Foreskin keratinocyte (primary cell): ENCODE measurements at places on chromosomes 2 and 18.

DNA sequence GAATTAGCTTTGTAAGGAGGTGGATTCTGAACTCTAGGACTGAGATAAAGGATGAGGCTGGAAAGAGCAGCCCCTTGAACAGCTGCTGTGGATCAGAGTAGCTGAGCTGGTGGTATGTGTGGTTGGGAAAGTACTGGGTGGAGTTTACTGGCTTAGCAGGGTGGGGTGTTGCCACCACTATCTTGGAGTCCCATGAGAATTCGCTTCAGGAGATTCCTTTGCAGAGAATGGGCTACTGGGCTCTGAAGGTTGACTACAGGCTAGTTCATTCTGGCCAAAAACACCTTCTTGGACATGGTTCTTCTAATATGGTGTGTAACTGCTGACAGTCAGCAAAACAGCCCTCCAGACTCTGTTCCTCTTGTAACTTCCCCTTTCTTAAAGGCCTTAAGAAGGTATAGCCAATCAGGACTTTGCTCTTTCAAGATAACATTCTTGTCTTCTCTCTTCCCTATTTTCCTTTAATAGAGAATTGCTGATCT is 52.7 kb downstream of the TET3 start:
- no peak for DNase-seq

DNA sequence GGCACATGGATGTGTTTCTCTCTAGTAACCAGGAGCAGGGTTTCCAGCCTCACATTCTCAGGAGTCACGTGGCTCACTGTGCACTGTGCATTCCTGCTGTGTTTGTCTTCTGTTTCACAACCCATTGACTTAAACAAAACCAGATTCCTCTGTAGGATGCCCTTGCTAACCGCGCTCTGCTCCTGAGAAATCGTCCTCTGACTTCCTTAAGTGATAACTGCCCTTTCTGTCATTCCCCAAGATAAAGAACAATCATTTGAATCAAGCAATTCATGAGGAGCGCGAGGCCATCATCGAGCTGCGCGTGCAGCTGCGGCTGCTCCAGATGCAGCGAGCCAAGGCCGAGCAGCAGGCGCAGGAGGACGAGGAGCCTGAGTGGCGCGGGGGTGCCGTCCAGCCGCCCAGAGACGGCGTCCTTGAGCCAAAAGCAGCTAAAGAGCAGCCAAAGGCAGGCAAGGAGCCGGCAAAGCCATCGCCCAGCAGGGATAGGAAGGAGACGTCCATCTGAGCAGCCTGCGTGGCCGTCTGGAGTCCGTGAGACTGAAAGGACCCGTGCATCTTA is 60.2 kb downstream of the RALBP1 start:
- no peak for DNase-seq

DNA sequence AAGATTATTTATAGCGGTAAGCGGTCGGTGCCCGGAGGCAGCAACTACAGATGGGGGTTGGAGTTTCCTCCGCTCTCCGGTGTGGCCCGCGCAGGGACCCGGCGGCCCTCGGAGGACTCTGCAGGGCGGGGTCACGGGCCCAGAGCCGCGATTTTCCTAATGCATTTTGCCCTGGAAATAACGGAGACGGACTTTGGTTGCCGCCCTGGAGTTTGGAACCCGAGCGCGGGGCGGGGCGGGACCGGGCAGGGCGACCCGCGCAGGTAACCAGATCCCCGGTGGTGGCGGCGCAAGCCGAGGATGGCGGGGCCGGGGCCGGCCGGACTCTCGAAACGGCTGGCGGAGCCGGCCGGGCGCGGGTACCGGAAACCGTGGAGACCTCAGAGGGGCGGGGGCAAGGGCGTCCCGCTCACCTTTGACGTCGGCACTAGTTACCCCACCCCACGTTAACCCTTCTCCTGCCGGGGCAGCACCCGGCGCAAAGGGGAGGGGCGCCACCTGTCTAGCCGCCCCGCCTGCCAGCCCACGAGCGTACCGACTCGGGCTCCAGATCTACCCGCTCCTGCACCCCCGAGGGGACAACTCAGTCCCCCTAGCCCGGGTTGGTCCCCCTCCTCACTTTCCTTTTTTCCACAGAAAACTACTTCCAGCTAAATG is 2.9 kb downstream of the CYP26B1 start:
- DNase-seq = no peak

- no peak for DNase-seq
Observed at GRCh38 chr2:119010336-119010735, 68.3 kb downstream of the MARCO start.

DNA sequence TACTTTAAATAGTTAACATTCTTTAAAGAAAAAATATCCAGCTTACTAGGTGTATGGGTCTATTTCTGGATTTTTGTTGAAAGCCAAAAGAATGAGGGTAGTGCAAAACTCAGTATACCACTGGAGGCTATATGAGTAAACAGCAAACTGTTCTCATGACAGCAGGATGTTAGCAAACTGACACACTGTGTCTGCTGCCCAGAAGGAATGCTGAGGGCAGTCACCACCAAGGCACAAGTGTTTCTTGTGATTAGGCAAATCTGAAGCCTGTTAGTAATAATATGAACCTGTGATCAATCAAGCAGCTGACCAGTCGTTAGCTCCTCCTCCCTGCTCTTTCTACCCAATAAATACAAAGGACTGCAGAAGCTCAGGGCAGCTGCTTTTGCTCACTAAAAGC is 50.5 kb upstream of the SULT1C3 start:
- peak; percentile 36 for DNase-seq

DNA sequence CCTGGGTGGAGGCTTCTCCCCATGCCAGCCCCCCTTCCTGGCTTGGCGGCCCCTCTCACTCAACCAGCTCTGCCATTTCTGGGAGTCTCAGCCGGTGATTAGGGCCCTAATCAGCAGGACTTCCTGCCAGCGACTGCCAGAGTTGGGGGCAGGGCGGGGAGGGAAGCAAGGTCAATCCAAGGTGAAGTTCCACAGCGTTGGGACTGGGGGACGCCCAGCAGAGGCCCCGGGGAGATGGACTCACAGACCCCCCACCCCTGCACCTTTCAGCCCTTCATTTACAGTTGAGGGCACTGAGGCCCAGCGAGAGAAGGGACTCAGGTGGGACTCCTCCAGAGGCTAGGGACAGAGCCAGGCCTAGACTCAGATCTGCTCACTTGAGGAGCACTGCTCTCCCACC is 65.3 kb downstream of the TNS1 start:
- no peak for DNase-seq

DNA sequence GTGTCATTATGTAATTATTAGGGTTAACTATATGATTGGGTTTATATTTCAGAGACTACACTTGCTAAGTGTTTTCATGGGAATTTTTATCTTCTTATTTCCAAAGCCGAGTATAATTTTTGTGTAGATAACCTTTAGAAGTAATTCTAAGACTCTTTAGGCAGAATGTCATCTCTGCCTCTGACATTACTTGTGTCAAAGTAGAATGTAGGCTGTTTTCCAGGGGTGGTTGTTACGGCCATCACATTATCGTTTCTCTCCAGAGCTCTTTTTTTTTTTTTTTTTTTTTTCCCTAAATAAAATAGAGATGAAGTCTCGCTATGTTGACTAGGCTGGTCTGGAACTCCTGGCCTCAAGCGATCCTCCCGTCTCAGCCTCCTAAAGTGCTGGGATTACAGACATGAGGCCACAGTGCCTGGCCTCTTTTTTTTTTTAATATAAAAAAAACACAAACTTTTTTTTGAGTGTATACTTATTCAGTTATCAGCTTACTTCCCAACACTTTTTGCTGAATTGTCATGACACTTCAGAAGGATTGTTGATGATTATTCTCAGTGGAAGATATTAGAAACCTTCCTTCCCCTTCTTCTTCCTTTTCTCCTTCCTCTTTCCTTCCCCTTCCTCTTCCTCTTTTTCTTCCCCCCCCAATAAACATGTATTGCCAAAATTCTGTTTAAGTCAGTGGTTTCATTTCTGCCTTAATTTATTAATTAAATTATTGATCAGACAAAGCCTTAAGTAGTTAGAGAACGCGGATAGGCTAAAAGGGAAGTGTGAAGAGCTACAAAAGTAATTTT is 2.3 kb downstream of the PIKFYVE start:
- no peak for DNase-seq

DNA sequence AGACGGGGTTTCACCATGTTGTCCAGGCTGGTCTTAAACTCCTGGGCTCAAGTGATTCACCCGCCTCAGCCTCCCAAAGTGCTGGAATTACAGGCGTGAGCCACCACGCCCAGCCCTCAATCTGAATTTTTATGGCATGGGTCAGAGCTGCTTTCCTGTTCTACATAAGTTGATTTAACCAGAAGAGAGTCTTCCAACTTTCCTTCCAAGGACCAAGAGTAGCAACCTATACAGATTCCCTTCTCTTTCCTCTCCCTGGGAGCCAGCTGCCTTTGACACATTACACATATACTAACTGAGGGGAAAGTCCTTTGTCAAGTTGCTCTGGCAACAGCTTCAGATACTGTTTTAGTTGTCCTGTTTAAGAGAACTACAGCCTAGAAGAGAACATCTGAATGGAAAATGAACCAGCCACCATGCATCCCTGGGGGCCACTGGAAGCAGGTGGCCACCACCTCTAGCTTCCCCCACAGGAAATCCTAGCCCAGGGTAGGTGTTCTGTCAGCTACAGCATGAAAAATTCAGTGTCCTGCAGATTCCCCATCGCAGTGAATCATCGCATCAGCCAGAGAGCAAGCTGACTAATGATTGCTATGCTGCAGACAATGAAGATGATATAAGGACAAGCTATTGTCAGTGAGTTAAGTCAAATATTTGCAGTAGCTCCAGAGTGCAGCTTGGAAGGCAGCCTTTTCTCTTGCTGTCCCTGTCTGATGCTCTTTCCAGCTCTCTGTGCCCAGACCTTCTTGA is 62.9 kb downstream of the POMC start:
- DNase-seq = peak; percentile 85

DNA sequence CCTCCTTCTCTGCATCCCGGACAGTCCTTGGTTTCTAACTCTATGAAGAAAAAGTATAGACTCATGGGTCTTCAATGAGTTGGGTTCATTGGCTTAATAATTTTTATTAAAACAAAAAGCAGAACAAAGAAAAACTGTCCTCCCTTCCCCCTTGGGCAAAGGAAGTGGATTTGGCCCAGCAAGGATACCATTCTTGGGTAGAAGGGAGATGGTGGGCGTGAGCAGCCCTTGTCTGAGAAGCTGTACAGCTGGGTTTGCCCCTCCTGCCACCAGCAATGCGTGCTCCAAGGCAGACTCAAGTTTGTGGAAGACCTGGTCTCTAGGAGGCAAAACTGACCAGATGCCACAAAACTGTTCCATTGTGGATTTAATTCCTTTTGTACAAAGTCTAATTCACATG is 12.7 kb downstream of the PCARE start:
- no peak for DNase-seq

- DNase-seq = no peak
Observed at GRCh38 chr18:63480476-63480875, 3.7 kb downstream of the SERPINB5 start.

DNA sequence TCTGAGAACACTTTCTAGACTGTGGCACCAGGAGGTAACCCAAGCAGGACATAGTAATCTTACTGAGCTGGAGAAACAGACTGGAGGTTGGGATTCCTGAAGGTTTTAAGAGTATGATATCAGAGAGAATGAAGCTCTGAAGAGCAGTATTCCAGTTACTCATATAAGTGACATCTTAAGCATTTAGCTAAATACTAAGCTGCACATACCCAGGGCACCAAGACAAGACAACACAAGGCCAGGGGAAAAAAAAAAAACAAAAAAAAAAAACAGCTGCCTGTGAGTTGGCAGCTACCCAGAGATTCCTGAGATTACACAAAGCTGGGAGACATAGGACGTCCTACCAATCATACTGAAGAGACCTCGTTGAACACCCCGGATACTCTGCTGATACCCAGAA is 175.8 kb downstream of the SRBD1 start:
- peak; percentile 93 for DNase-seq

GRCh38 chr2:30366199-30366691 is 80.8 kb upstream of the LCLAT1 start:
- DNase-seq = no peak

DNA sequence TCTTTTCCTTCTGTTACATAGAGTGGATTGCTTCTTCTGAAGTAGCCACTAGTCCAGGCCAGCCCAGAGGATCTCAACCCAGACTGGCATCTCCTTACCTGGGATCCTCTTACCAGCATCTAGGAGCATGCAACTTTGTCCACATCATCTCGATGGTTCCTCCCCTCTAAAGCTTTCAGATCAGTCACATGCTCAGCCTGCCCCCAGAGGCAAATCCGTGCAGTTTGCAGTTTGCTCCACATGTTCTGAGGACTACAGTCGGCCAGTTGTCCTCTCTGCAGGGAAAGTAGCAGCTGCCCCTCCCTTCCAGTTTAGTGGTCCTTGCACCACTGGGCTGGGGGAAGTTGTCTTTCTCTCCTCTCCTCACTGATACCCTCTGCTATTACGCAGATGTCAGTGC is 259.8 kb upstream of the APCDD1 start:
- DNase-seq = no peak

- peak; percentile 90 for DNase-seq
Observed at GRCh38 chr2:47288864-47289263, 114.1 kb upstream of the MSH2 start.

DNA sequence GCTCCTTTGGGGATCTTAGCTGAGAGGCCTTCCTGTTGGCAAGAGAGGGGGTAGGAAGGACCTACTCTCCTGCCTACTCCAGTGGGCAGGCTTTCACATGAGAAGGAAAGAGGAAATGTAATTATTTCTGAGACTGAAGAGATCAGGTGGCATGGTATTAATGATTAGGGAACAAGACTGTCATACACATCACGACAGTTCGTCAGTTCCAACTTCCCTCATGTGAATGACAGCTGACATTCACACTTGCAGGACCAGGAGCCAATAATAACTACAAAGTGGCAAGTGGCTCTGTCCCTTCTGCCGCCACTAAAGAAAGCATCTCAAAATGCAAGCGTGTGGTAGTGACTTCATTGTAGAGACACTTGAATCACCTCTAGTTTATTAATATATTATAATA is 90.0 kb downstream of the ZCCHC2 start:
- no peak for DNase-seq

- peak; percentile 64 for DNase-seq
Observed at GRCh38 chr2:195318440-195319111, 338.4 kb upstream of the SLC39A10 start.

DNA sequence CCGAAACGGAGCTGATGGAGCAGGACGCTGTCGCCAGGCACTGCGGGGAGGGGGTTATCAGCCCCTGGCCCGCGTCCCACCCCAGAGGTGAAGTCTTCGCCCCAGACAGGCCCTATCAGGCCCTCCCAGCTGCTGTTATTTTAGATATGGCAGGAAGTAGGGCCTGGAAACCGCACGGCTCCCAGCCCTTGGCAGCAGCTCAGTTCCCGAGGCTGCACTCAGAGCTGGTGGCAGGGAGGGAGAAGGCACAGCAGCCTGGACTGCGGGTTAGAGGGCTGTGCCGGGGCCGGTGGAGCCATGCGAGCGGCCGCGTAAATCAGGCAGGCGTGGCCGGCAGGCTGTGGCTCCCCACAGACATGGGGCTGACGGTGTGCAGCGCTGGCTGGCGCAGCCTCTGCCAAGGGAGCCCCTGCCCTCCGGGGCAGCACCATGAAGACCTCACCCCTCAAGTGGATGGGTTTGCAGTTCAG is 111.4 kb downstream of the NFATC1 start:
- no peak for DNase-seq

GRCh38 chr2:190571686-190572085 is 37.2 kb upstream of the NEMP2 start:
- DNase-seq = peak; percentile 86
